NCI-H187 (cell line): ENCODE measurements at places on chromosomes 2 and 18.

- DNase-seq = no peak
Measured at GRCh38 chr2:27737676-27738348, 33.7 kb upstream of the MRPL33 start.

DNA sequence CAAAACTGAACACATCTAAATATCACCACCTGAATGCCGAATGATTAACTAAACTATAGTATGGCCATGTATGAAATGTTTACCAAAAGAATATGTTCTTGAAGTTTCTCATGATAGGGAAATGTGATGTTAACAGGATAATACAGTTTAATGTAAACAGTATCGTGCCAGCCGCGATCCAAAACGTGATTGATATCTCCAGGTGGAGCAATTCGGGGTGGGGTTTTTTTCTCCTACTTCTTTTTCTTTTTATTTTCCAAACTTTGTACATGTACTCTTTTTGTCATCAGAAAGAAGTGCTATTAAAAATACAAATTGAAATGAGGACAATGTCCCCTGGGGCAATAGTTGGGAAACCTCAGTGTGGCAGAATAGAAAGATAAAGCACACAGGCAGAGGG lies 4.0 kb upstream of the BIN1 start:
- DNase-seq = no peak

- no peak for DNase-seq
Measured at GRCh38 chr2:38095996-38096861, 20.3 kb upstream of the CYP1B1 start.

GRCh38 chr2:53939656-53940055 lies 31.1 kb downstream of the PSME4 start:
- no peak for DNase-seq

GRCh38 chr2:133086176-133086575 lies 416.2 kb upstream of the LYPD1 start:
- DNase-seq = no peak

DNA sequence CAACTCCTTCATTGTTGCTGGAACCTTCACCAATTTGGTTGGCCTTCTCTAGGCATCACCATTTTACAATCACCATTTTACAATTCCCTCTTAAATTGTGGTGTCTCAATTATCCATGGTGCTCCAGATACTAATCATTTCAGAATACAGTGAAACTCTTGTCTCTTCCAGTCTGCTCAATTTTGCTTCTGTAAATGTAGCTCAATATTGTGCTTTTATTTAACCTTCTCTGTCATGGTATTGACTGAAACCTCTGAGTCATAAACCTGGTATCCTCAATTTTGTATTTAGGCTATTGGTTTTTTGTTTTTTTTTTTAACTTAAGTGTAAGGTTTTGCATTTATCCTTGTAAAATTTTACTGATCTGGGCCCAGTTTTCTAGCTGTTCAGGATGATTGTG lies 16.1 kb downstream of the STRADB start:
- DNase-seq = no peak

- DNase-seq = no peak
Measured at GRCh38 chr2:197209742-197210408, 100.7 kb downstream of the ANKRD44 start.

DNA sequence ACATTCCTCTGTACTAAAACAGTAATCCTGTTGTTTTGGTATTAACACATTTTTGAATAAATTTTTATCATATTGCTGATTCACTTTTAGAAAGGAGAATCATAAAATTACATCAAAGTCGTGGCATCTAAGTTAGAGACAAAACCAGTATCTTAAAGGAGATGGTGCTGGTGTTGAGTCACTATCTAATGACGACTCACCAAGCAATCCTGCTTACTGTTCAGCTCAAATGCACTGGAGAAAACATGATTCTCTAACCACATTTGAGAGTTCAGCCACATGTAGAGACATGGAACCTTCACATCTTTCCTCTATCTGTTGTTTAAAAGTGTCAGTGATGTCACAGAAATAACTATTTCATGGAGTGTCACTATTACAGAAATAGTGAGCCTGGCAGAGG lies 473.8 kb downstream of the TGIF1 start:
- no peak for DNase-seq

DNA sequence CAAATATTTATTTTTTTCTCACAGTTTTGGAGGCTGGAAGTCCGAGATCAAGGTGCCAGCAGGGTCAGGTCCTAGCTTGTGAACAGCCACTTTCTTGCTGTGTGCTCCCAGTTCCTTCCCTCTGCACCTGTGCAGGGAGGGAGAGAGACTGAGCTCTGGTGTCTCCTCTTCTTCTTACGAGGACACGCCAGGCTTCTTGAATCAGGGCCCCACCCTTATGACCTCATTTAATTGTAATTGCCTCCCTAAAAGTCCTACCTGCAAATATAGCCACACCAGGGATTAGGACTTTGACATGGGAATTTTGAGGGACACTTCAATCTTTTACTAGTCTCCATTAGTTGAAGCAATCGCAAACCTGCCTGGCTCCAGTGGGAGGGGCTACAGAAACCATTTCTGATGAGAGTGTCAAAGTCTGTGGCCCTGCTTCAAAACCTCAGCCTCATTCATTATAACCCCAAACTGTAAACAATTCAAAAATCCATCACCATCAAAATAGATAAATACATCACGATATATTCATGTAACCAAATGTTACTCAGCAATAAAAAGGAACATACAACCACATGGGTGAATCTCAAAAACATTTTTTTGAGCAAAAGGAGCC lies 18.2 kb upstream of the SEH1L start:
- DNase-seq = no peak

DNA sequence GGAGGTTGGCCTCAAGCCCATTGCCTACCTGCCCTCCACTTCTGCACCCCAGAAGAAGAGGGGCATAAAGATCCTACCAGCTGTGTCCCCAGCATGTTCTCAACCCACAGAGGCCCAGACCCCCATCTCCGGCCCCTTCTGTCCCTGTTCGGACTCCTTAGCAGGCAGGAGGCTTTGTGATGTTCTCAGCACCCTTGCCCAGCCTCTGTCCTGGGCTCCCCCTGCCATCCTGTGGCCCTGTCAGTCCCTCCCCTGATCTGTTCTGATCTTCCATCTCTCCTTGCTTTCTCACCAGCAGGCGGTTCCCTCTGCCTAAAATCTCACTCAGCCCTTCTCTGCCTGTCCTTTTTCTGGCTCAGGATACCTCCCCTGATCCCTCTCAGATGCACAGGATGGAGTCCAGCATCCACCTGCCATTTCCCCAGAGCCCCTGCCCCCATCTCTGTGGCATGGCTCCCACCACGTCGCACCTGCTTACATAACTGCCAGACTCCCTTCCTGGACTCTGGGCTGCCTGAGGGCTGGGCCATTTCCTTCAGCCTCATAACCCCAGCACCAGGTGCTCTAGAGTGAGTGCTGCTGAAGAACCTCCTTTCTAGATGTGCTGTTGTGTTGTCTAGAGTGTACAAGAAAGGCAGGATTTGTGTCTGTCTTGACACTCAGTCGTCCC lies 134.0 kb downstream of the CTIF start:
- DNase-seq = no peak

GRCh38 chr2:9803023-9803805 lies 40.1 kb upstream of the TAF1B start:
- DNase-seq = no peak

GRCh38 chr2:129276978-129277584 lies 702.4 kb upstream of the RAB6C start:
- DNase-seq = no peak

GRCh38 chr2:143128681-143129580 lies at the start of gene ARHGAP15:
TSS of gene ARHGAP15 (plus strand) at chr2:143129419.
- DNase-seq = peak; percentile 20

- DNase-seq = no peak
Measured at GRCh38 chr18:23341383-23341782, 111.7 kb upstream of the RIOK3 start.

DNA sequence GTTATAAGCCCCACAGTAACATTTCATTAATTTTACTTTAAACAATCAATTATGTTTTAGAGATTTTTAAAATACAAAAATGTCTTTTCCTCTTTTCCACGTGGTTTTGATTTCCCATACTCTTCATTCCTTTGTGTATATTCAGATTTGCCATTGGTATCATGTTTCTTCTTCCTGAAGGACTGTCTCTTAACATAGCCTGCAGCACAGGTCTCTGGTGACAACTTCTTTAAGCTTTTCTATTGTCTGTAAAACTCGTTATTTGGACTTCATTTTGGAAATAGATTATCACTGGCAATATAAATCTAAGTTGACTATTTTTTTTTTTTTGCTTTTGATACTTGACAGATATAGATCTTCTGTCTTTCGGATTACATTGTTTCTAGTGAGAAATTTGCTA lies 115.2 kb upstream of the KLHL29 start:
- DNase-seq = no peak

- no peak for DNase-seq
Measured at GRCh38 chr2:73258186-73258912, 24.2 kb downstream of the CCT7 start.

GRCh38 chr2:204026294-204026693 lies 89.7 kb downstream of the ICOS start:
- DNase-seq = no peak

GRCh38 chr2:3480352-3481010 lies 38.9 kb downstream of the ADI1 start:
- no peak for DNase-seq

DNA sequence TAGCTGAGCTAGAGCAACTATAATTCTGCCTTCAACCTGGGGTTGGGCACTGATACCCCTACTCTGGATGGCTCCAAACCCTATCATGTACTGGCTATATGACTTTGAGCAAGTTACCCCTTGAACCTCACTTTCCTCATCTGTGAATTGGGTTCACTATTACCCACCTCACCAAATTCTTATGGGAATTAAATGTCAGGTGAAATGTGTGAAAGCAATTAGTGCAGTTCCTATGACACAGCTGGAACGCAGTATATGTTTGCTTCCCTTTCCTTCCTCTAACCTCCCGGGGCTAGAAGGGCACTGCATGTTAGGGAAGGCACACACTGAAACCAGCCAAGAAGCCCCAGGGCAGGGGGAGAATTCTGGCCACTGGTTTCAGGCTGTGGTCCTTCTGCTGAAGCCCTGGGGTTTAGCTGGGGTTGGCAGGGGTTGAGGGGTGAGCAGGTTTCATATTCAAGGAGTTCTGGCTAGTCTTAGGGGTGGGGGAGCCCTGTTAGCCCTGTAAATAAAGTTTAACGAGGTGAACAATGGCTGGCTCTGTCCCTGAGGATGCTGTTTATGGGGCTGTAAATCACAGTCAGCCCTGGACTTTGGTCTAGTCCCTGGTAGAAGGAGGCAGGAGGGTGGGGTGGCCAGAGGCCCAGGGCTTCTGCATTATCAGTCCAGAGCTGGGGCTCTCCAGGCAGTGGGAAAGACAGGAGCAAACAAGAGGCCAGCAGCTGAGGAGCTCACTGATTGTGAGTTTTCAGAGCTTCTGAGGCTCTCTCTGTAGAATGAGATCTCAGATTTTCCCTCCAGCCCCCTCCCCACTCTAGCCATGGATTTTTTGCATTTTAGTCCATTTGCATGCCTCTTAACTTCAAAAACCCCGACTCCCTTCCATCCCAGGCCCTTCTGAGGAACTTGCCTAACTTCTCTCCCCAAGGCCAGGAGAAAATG lies 8.0 kb downstream of the PKDCC start:
- no peak for DNase-seq

DNA sequence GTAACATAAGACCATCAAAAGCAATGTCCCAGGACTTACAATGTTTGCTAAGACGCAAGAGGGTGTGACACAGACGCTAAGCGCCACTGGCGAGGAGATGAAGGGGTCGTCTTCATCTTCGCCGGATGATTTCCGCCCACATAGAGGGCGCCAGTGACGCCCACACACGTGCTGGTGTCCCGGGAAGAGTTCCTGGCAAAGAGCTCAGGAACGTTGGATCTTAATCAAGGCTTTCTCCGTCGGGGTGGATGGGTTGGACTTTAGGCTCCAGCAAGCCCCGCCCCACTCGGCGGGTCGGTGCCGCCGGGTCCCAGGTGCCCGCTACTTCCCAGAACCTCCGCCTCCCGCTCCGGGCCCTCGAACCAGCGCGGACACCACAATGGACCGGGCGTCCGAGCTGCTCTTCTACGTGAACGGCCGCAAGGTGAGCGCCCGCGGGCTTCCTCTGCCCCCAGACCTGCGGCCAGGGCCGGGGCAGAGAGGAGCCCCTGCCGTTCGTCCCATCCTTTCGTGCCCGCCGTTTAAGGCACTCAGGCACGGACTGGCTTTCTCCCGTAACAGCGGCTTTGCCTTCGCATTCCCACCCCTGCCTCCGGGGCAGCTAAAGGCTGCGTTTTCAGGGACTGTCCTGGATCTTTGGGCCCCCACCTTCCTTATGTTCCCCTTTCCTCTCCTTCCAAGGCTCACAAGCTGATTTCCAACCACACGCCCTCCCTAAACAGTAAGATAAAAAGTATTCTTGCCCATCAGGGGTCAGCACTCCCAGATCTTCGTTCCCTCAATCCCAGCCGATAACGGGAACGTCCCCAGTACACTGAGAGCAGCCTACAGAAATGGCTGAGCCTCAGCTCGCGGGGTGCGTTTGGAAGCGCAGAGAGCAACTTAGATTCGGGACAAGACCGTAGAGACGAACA lies at the start of gene AOX1:
AOX1 (plus strand) TSS at position 285 of the 914 bp plus-strand sequence; CDS start at position 380, 95 bp downstream.
- no peak for DNase-seq

GRCh38 chr2:20291846-20292408 lies 58.7 kb downstream of the PUM2 start:
- DNase-seq = no peak

DNA sequence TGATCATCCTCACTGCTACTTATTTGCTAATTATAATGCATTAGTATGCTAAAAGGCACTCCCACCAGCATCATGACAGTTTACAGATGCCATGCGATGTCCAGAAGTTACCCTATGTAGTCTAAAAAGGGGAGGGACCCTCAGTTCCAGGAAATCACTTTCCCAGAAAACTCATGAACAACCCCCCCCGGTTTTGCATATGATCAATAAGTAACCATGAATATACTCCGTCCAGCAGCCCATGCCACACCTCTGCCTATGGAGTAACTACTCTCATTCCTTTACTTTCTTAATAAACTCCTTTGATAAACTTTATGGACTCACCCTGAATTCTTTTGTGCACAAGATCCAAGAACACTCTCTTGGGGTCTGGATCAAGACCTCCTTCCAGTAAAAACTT lies 86.8 kb downstream of the MALT1 start:
- no peak for DNase-seq

GRCh38 chr2:238286095-238286494 lies 2.3 kb downstream of the PER2 start:
- DNase-seq = no peak

DNA sequence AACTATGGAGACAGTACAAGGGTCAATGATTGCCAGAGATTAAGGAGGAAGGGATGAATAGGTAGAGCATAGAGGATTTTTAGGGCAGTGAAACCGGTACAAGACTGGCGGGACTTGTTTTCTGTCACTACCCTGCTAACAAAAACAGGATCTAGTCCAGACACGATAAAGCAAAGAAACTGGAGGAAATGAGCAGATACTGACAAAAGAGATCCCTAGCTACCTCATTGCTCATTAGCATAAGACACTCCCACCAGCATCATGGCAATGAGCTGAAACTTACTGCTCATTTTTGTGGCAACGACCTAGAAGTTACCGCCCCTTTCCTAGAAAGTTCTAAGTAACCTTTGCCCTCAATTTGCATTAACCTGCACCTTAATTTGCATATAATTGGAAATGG lies 131.2 kb downstream of the ETAA1 start:
- no peak for DNase-seq

GRCh38 chr2:71720596-71721361 lies 267.4 kb downstream of the DYSF start:
- no peak for DNase-seq
